ENCODE measurements at places on chromosomes 13 and 19.

DNA sequence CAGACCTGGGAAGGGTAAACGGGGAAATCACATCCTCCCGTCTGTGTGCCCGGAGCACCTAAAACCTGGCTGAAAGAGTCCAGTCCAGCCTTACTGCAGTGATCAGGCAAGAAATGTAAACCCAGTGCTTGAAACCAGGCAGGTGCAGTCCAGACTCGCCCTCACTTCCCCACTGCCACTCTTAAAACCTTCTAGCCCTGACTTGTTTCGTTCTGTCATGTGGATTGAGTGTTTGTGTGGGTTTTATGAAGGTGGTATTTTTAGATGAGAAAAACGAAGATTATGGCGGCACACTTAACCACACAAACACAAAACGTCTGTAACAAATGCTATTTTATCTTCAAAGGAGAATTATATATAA lies 839 bp upstream of the CKAP2 start:
- DNase-seq, result no peak

GRCh38 chr19:29697523-29698261 lies 17.4 kb downstream of the C19orf12 start:
- DNase-seq, result no peak

DNA sequence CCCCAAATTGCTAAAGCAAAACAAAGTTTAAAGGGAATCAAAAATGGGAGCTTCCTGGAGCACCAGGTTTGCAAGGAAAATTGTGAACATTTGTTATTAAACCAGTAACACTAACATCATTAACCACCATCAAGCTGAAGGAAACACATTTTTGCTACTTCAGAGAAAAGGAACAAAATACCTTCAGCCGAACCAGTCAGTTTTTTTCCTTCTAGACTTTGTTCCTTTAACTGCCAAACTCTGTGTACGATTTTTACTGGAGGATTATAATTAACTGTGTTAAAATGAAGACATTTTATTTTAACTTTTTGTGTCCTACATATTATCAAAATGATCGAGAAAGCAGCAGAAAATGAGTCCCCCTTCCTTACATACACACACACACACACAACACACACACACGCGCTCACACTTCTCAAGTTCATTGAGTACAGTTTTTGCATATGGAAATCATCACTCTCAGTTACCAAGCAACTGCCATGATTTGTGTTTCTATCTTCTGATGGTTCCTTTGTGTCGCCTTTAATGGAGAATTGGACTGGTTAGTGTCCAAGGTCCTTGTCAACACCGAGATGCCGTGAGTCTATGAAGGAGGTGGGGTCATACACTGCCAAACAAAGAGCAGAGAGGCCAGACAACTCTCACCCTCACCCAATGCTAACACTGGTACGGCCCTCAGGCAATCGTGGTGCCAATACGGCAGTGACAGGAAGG lies 9.8 kb upstream of the SERP2 start:
- DNase-seq, result no peak

DNA sequence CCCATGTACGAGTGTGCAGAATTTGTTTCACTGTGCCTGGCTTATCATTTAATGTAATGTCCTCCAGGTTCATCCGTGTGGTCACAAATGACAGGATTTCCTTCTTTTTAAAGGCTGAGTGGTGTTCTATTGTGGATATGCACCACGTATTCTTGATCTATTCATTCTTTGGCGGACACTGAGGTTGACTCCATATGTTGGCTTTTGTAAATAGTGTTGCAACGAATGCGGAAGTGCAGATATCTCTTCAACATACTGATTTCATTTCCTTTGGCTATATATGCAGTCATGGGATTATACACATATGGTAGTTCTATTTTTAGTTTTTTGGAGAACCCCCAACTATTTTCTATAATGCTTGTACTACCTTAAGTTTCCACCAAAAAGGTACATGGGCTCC lies 13.0 kb downstream of the OR7A5 start:
- DNase-seq, result no peak

GRCh38 chr13:27728271-27728670 lies 64.0 kb upstream of the GSX1 start:
- DNase-seq, result no peak

DNA sequence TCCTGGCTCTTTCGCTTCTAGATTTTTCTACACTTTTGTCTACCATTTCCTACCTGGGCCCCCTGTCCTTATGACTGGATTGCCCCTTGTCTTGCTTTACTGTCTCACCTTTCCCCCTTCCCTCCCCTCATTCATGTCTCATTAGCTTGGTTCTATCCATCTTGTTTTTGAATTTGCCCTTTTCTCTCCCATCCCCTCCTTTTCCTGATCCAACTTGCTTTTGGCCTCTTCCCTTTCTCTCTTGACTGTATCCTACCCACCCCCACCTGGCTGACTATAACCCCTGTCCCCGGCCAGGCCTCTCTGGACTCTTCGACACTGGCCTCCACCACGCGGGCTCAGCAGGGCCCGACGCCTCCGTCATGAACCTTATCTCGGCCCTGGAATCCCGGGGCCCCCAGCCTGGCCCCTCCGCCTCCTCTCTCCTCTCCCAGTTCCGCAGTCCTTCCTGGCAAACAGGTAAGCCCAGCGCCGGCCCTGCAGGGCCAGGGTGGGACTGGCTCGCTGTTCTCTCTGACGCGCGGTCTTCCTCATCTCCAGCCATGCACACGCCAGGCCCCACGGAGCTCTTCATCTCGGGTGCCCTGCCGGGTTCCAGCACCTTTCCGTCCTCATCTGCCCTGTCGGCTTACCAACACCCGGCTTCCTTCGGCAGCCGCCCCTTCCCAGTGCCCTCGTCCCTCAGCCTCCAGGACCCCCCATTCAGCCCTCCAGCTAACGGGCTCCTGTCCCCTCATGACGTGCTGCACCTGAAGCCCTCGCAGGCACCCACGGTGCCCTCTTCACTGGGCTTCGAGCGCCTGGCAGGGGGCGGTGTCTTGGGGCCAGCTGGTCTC lies 3.4 kb downstream of the PRR12 start:
- DNase-seq, result no peak

DNA sequence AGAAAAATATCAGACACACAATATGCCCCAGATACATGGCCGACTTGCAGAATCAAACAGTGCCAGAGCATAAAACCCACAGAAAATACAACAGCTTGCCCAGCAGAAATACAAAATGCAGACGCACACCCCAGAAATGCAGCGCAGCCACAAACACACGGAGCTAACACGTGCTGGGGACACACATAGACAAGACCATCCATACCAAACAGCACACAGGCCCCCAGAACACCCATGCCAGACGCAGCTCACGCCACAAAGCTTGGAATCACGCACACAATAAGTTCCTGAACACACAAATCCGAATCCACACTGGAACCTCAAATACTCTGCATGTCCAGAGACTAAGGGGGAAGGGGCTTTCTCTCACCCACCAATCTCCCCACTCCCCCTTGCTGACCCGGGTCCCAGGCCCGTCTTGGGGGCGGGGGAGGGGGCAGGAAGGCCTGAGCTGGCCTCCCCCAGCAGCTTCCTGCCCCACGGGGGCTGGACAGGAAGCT lies 17.2 kb downstream of the CCDC97 start:
- no peak for DNase-seq

- peak; percentile 34 for DNase-seq
These were observed at the start of gene MYH14 for GRCh38 chr19:50203281-50204080. MYH14 (plus strand) TSS chr19:50203622; CDS start chr19:50210366, 6,744 bp downstream.

DNA sequence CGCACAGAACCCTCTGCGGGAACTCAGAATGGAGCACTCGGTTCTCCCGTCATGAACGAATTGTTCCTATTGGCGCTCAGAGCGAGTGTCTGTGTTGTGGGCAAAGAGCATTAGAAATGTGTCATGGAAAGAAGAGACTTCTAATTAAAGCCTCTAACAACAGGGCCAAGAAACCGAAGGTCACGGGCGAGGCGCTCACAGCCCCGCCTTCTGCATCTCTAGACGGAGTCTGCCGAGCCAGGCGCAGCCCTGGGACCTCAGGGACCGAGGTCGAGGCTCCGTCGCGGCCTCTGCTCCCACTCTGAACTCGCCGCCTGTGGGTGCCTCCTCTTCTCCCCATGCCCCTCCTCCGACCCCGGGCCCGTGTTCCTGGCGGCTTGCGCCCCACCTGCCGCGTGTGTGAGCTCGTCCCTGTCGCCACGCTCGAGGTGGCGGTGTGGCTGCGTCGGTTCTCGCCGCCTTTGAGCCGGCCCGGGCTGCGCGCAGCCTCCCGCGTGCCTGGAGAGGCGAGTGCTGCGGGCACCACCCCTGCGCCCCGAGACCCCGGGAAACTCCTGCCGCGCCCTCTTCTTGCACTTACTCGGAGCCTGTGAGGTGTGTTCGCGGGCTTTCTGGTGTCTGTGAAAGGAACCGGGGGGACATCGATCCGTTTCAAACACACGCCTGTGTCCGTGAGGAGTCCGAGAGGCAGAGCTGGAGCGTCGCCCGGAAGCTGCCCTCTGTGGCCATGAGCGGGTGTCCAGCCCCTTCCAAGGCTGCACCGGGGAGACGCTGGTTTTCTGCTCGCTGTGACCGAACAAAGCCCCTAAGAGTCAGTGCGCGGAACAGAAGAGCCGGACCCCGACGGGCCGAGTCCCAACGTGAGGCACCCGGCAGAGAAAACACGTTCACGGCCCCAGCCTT lies 45.4 kb upstream of the SPACA7 start:
- no peak for DNase-seq

DNA sequence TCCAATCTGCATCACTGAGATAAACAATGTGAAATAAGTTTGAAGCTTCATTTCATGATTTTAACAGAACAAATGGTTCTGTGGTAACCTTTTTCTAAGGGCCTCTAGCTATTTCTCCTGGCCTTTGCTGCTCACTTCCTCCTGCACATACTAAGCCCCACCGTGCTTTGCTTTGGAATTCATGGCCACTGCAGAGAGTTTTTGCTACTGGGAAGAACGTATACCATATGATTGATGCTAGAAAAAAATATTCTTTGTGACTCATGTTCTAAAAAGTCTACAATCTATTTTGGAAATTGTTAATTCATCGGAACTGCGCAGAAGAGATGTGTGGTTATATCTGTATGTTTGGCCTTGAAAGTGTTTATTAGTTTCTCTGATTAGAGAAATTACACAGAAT lies 747.3 kb downstream of the PCDH9 start:
- no peak for DNase-seq

- DNase-seq, result peak; percentile 61
These were observed 10.0 kb upstream of the OXGR1 start for GRCh38 chr13:97004096-97004876.

GRCh38 chr13:113992276-113993005 lies 18.6 kb upstream of the C13orf46 start:
- no peak for DNase-seq

- DNase-seq, result peak; percentile 55
These were observed 20.3 kb downstream of the LYL1 start for GRCh38 chr19:13082192-13083007.

- DNase-seq, result no peak
These were observed 83.9 kb downstream of the OLFM4 start for GRCh38 chr13:53112522-53112921.

- no peak for DNase-seq
These were observed 50.2 kb downstream of the FLT3 start for GRCh38 chr13:28049880-28050875.

DNA sequence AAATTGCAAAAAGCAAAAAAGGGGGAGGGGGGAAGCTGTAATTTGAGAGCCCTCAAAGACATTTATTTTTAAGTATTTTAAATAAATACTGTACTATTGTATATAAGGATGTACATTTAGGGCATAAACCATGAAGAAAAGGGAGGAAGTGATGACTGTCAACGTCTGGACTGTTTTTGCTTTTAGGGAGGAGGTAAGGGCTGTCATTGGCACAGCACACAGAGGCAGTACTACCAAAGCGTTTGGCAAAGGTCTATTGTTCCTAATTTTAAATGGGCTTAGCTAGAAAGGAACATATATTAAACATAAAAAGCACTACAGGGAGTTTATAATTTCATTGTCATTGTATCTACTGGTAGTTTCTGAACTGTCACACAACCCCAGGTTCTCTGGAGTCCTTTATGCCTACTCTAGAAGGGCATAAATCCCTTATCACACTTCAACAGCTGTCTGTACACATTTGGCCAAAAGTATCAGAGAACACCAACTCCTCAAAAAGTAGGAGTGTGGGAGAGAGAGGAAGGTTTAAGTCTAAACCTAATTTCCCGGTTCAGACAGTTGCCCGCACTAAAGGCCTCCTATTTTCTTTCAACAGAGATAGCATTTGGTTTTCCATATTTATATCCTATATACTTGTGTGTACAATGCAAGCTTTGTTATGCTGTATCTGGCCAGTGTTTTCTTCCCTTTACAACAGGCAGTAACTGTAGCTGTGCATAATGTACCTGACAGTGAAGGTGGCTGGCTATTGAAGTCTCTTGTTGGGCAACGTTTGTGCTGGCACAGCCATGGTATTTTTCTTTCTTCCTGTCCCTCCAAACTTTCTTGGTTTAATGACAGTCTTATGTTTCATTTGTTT lies 406.2 kb downstream of the KLF5 start:
- no peak for DNase-seq

GRCh38 chr13:33037673-33038072 lies 21.4 kb downstream of the KL start:
- DNase-seq, result no peak

DNA sequence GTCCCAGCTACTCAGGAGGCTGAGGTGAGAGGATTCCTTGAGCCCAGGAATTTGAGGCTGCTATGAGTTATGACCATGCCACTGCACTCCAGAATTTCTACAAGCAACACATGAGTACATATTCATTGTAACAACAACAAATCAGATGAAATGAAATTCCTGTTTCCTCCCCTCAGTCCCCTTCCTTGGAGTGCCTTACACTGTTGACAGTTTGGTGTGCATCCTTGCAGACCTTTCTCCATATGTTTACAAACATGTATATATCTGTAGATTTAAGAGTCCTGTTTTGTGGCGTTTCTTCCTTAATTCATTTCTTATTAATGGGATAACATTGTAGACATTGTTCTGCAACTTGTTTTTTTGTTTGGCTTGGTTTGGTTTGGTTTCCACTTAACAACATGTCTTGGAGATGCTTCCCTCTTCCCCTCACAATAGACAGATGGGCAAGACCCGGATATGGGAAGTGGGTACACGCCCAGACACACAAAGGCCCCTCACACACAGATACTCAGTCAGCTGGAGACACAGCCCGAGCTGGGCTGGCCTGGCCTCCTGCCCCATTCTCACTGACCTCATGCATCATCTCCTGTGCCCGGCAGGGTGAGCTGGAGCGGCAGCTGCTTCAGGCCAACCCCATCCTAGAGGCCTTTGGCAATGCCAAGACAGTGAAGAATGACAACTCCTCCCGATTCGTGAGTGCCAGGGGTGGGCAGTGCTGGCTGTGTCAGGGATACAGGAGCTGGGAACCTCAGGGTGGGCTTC lies 21.7 kb downstream of the MYH14 start:
- no peak for DNase-seq

- DNase-seq, result no peak
These were observed 19.4 kb downstream of the PLVAP start for GRCh38 chr19:17357724-17358123.

DNA sequence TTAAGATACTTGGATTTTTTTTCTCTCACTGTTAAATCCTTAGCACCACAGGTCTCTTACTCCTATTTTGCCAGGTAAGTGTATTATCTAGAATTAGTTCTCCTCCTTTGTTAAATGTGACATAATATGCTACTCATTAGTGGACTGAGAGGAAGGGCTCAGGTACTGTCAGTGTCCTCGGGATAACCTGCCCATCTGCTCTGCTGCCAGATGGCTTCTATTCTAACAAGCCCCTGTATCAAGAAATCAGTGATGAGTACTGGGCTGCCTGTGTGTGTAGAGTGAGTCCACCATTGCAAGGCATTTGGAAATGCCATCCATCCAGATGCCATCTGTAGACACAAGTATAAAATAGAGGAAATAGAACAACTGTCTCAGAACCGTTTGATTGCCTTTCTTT lies 209.6 kb downstream of the ATP8A2 start:
- DNase-seq, result no peak

- no peak for DNase-seq
These were observed 37.9 kb upstream of the ATP11A start for GRCh38 chr13:112651750-112652511.

All from fibroblast of mammary gland (primary cell).